Astrocyte (in vitro differentiated cells and primary cell): ENCODE measurements at places on chromosomes 4 and X. TPM values are rescaled to one million over a fixed set of nuclear protein-coding genes. Genes with fewer than 3 reads are reported as not detected.

GRCh38 chr4:85993641-85994040 lies 366.2 kb downstream of the MAPK10 start:
- H3K4me3 ChIP-seq, result no peak overlapping the region
- H3K36me3 ChIP-seq, result no peaks in the 10 kb centered on the region
- no peak overlapping the region for H3K27ac ChIP-seq
- H3K27me3 ChIP-seq, result no peaks in the 10 kb centered on the region
- no peak for DNase-seq

GRCh38 chr4:78343682-78344081 lies 207.9 kb upstream of the ANXA3 start:
- H3K4me3 ChIP-seq, result no peak overlapping the region
- H3K4me1 ChIP-seq, result no peaks in the 10 kb centered on the region
- H3K27ac ChIP-seq, result no peak overlapping the region
- no peaks in the 10 kb centered on the region for H3K36me3 ChIP-seq
- no peaks in the 10 kb centered on the region for H3K27me3 ChIP-seq

DNA sequence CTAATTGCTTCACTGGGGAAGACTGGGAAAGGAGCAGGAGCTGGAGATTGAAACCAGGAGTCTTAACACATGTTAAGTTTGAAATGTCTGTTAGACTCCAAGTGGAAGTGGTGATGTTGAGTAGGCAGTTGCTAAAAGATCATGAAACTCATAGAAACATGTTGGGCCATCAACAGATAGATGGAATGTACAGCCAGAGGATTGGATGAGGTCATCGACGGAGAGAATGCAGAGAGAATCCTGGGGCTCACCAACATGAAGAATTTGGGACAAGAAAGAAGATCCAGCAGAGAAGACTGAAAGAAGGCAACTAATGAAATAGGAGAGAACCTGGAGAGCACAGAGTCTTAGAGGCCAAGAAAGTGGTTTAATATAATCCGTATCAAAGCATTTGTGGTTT lies 19.4 kb upstream of the TSPAN5 start:
- H3K27me3 ChIP-seq, result no peaks in the 10 kb centered on the region
- no peaks in the 10 kb centered on the region for H3K4me1 ChIP-seq
- no peak for DNase-seq
- H3K36me3 ChIP-seq, result no peaks in the 10 kb centered on the region
- H3K27ac ChIP-seq, result no peak overlapping the region

- no peaks in the 10 kb centered on the region for H3K27me3 ChIP-seq
- H3K4me1 ChIP-seq, result no peaks in the 10 kb centered on the region
- H3K4me3 ChIP-seq, result no peak overlapping the region
- DNase-seq, result no peak
- no peak overlapping the region for H3K27ac ChIP-seq
These were observed 227.1 kb downstream of the ADGRL3 start for GRCh38 chr4:61427099-61427817.

DNA sequence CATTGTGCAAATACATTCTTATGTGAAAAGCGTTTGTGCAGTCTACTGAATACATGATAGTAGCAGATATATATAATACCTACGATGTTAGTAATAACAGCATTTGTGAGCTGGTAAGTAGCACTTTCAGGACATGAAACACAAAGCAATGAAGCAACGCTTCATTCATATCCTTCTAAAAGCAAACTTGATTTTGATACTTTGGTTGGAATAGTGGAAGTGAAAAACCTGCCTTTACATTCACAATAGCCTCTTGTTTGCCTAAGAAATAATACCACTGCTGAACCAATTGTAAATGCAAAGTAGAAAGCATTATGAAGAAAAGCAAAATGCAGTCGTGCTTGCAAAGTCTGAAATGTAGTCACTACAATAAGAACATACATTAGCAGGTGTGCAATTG lies 926.3 kb downstream of the FSTL5 start:
- no peaks in the 10 kb centered on the region for H3K36me3 ChIP-seq
- no peak overlapping the region for H3K27ac ChIP-seq
- no peaks in the 10 kb centered on the region for H3K4me1 ChIP-seq
- no peak overlapping the region for H3K4me3 ChIP-seq

TLR3 gene
- total RNA-seq, result 1.9 and 2.6 TPM in 2 replicates

DAPP1 gene
- 0.41 and 0.59 TPM in 2 replicates for total RNA-seq

GRCh38 chr4:19123681-19124080 lies 1102.1 kb upstream of the LCORL start:
- no peak overlapping the region for H3K4me3 ChIP-seq
- DNase-seq, result no peak

FAT1 gene
- 590 and 591 TPM in 2 replicates for total RNA-seq

- H3K4me1 ChIP-seq, result no peaks in the 10 kb centered on the region
- no peak overlapping the region for H3K4me3 ChIP-seq
- no peak for DNase-seq
- no peaks in the 10 kb centered on the region for H3K36me3 ChIP-seq
- no peak overlapping the region for H3K27ac ChIP-seq
These were observed 382.0 kb downstream of the MAGEB5 start for GRCh38 chrX:26597981-26598380.

- no peak for DNase-seq
- H3K4me3 ChIP-seq, result no peak overlapping the region
- H3K4me1 ChIP-seq, result peaks cover 10% of the 10 kb centered on the region
- H3K27ac ChIP-seq, result no peak overlapping the region
- no peaks in the 10 kb centered on the region for H3K27me3 ChIP-seq
These were observed 1.5 kb upstream of the ANXA5 start for GRCh38 chr4:121698236-121698671.

- no peak overlapping the region for H3K4me3 ChIP-seq
- DNase-seq, result no peak
- H3K27ac ChIP-seq, result no peak overlapping the region
- H3K4me1 ChIP-seq, result no peaks in the 10 kb centered on the region
- no peaks in the 10 kb centered on the region for H3K27me3 ChIP-seq
These were observed 24.0 kb downstream of the MEPE start for GRCh38 chr4:87856816-87857215.

DNA sequence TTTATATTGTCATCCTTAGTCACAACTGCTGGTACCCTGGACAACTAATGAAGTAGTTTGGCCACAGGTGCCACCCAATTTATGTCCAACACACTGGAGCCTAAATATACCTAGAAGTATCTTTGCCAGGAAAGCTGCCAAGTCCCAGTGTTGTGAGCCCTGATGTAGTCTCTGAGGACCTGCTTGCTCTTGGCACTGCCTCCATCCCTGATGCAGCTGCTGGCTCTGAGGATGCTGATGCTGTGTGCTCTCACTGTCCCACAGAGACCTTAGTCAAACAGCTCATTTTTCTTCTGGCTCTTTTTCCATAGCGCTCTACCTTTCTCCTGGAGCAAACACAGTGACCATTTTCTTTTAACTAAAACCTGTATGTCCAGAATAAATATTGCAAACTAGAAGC lies 1535.4 kb upstream of the ADGRL3 start:
- H3K4me3 ChIP-seq, result no peak overlapping the region
- H3K4me1 ChIP-seq, result no peaks in the 10 kb centered on the region
- DNase-seq, result no peak

GAGE2A gene
- total RNA-seq, result not detected in 2 replicates

GRCh38 chr4:65559270-65559669 lies 111.0 kb downstream of the EPHA5 start:
- no peak for DNase-seq
- no peak overlapping the region for H3K4me3 ChIP-seq
- H3K36me3 ChIP-seq, result no peaks in the 10 kb centered on the region
- no peak overlapping the region for H3K27ac ChIP-seq
- no peaks in the 10 kb centered on the region for H3K4me1 ChIP-seq

CSAG2 gene
- total RNA-seq, result not detected in 2 replicates

MAGEE1 gene
- 3.2 and 3.9 TPM in 2 replicates for total RNA-seq

GRCh38 chr4:45368832-45369231 lies 642.5 kb upstream of the GNPDA2 start:
- no peaks in the 10 kb centered on the region for H3K4me1 ChIP-seq
- no peaks in the 10 kb centered on the region for H3K36me3 ChIP-seq
- no peak overlapping the region for H3K27ac ChIP-seq
- no peaks in the 10 kb centered on the region for H3K27me3 ChIP-seq
- DNase-seq, result no peak

- H3K36me3 ChIP-seq, result no peaks in the 10 kb centered on the region
- no peak overlapping the region for H3K27ac ChIP-seq
- H3K27me3 ChIP-seq, result no peaks in the 10 kb centered on the region
- no peak for DNase-seq
- H3K4me3 ChIP-seq, result no peak overlapping the region
These were observed 94.6 kb downstream of the FAM9B start for GRCh38 chrX:8939322-8939721.

DNA sequence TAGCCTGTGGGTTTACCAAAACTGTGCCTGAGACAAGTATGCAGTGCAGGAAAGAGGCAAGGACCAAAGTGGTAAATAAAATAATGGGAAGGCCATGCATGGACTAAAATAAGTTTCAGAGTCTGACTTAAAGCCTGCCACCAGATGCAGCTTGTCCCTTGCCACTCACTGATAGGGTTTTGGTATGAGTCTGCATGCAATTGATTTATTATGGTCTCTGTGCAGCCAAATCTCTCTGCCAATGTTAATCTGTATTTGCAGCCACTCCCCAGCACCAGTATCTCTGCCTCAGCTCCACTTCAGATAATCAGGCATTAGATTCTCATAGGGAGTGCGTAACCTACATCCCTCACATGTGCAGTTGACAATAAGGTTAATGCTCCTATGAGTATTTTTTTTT lies 5.5 kb upstream of the FGF2 start:
- H3K36me3 ChIP-seq, result no peaks in the 10 kb centered on the region
- H3K27me3 ChIP-seq, result no peaks in the 10 kb centered on the region
- no peak overlapping the region for H3K4me3 ChIP-seq
- DNase-seq, result no peak
- no peak overlapping the region for H3K27ac ChIP-seq

DNA sequence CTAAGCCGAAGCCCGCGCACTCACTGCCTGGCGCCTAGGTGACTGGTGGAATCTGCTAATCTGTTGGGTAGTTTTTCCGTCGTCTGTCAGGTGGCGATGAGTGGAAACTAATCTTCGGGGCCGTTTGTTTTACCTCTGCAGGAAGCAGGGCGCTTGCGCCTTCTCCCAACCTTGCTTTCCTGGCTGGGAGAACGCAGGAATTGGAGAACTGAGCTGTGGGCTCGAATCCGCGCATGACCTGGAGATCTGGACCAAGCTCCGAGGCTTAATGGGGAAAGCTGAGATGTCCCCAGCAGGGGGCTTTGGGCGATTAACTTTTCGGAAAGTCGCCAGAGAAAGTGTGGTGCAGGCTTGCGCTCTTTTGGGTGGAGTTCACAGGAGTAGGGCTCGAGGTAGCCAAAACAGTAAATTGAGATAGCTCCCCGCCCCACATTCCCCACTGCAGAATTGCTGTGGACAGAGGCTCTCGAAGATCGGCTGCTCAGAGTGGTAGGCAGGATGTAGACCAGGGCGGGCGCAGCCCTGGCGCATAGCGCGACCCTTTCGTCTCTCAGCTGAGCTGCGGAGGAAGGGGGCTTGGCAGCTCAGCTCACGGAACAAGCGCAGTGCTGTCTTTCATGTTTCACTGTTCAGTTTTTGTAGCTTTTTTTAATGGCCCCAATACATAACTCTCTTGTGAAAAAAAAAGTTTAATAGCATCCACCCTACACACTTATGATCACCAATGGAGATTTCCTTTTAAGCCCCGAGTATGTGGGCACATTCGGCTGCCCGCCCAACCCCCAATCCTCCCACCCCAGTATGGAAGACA lies 2.7 kb upstream of the FGF5 start:
- H3K4me3 ChIP-seq, result peak overlapping the region; percentile 51
- DNase-seq, result no peak
- no peaks in the 10 kb centered on the region for H3K27me3 ChIP-seq
- H3K4me1 ChIP-seq, result peaks cover 20% of the 10 kb centered on the region
- no peak overlapping the region for H3K27ac ChIP-seq
- no peaks in the 10 kb centered on the region for H3K36me3 ChIP-seq

TLL1 gene
- 1.9 and 2.7 TPM in 2 replicates for total RNA-seq

NUP62CL gene
- 0.52 TPM in 1 of 2 replicates, not detected in the other for total RNA-seq

DNA sequence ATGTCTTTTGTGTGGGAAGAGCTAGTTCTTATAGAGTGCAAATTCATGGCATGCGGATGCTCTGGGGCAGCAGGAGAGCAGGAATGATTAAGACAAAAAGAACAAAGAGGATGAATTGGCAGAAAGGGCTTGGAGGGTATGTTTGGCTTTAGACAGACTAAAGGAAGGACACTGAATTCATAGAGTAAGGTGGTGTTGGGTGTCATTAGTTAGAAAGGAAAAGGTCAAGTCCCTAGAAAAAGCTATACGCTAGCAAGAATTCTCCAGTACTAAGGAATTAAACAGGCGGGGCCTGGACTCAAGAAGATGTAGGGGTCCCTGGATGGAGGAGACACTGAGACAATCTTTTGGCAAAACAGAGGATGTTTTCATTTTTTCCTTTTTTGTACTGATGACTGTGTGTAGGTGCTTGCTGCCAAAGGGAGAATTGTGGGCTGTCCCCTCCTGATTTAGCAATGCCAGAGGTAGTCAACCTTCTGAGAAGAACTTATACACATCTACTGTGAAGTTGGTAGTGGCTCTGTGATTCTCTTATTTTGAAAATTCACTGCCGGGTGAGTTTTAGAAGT lies 391.0 kb downstream of the SPRY1 start:
- peaks cover 18% of the 10 kb centered on the region for H3K4me1 ChIP-seq
- no peak overlapping the region for H3K27ac ChIP-seq
- H3K36me3 ChIP-seq, result no peaks in the 10 kb centered on the region
- H3K27me3 ChIP-seq, result no peaks in the 10 kb centered on the region
- DNase-seq, result no peak
- H3K4me3 ChIP-seq, result no peak overlapping the region

SOX3 gene
- total RNA-seq, result 0.26 and 0.98 TPM in 2 replicates

DOCK11 gene
- total RNA-seq, result 4.7 and 5.3 TPM in 2 replicates

DNA sequence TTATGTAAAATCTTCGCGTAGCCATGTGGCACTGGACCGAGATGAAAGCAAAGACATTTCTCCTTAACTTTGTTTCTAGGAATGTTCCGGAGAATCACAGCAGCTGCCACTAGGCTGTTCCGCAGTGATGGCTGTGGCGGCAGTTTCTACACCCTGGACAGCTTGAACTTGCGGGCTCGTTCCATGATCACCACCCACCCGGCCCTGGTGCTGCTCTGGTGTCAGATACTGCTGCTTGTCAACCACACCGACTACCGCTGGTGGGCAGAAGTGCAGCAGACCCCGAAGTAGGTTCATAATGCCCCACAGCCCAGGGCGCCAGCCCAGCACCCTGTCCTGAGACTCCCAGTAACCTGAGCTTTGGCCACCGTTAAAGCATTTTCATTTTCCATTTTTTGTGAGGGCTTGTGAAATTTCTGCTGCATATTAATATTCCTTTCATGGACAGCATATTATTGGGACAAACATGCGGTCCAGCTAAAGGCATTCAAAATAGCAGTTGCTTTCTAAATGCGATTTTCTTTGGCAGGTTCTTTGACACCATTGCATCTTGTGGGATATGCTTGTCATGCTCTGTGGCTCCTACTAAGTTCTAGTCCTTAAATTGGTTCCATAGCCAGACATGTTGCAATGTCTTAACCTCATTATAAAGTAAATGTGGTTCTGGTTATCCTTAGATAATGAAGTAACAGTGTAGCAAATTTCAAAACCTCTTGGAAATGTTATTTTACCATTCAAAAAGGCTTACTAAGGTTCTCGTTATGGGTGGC lies 49.1 kb upstream of the MSANTD1 start:
- H3K27ac ChIP-seq, result no peak overlapping the region
- H3K36me3 ChIP-seq, result peaks cover 16% of the 10 kb centered on the region
- peaks cover 11% of the 10 kb centered on the region for H3K4me1 ChIP-seq
- no peak for DNase-seq

- H3K27me3 ChIP-seq, result no peaks in the 10 kb centered on the region
- H3K4me1 ChIP-seq, result no peaks in the 10 kb centered on the region
- no peak overlapping the region for H3K27ac ChIP-seq
- H3K36me3 ChIP-seq, result peaks cover 3% of the 10 kb centered on the region
- no peak for DNase-seq
These were observed 67.2 kb downstream of the GPAT3 start for GRCh38 chr4:83603129-83603528.
